ENCODE measurements at places on chromosomes 12 and 14. TPM values are rescaled to one million over a fixed set of nuclear protein-coding genes. Genes with fewer than 3 reads are reported as not detected.

- no peak for DNase-seq
These were observed 74.3 kb downstream of the GALNT8 start for GRCh38 chr12:4794491-4794890.

GRCh38 chr12:105018776-105019175 is 32.7 kb downstream of the NOPCHAP1 start:
- DNase-seq, result no peak

DNA sequence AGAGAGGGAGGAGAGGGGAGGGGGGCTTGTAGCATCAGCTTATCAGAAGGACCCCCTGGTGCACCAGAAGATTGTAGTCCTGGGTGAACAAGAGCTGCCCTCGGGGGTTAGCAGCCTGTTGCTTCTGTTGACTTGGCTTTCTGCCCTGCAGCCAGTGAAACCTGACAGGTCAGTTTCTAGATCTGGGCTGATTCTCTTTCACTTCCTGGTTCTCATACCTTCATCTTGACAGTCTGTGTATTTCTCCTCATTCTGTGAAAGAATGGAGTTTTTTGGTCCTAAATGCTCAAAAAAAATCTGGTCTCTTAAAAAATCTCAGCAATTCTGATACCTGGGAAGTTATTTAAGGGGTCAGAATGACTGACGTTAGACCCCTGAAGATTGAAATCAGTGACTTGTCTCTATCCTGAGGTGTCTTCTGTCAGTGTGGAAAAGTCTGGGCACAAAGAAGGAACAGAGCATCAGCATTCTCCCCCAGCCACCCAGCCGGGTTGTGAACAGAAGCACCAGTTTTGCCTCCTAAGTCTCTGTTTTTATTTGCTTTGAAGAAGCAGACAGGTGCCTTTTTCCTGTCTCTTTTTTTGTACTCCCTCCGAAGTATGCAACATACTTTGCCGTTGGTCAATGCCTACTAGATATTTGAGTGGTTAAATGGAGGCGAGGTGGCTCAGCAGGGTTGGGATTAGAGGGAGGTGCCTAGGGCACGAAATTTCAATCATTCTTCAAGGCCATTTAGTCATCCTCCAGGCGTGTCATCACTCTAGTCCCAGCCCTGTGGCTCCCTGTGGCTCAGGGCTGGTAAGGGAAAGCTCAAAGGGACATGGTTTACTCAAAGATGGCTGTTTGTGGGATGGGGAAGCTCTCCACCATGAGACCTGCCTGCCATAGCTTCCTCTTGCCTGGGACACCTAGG is 24.0 kb downstream of the TTC9 start:
- no peak for DNase-seq

DNA sequence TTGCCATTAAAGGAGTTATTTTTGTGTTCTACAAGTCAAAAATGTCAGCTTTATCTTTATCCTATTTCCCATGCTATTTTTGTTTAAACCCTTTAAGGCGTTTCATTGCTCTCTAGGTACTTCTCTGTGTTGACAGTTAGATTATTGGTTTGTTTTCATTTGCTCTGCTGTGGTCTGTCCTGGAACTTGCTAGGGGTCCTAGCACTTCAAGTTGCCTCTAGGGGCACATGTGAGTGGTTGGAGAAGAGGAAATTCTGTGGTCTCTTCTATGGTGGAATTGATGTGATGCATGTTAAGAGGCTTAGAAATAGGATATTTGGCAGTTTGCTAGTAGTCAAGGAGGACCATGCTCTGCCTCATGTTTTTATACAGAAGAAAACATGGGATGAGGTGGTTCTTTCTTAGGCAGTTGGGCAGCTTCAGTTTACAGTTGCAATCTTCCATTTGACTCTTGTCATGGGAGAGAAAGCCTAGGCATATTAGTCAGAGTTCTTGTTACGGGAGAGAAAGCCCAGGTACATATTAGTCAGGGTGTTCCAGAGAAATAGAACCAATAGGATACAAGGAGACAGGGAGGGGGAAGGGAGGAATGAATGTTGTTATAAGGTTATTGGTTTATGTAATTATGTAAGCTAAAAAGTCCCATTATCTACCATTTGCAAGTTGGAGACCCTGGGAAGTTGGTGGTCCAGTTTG is 14.4 kb downstream of the TTLL5 start:
- no peak for DNase-seq

DNA sequence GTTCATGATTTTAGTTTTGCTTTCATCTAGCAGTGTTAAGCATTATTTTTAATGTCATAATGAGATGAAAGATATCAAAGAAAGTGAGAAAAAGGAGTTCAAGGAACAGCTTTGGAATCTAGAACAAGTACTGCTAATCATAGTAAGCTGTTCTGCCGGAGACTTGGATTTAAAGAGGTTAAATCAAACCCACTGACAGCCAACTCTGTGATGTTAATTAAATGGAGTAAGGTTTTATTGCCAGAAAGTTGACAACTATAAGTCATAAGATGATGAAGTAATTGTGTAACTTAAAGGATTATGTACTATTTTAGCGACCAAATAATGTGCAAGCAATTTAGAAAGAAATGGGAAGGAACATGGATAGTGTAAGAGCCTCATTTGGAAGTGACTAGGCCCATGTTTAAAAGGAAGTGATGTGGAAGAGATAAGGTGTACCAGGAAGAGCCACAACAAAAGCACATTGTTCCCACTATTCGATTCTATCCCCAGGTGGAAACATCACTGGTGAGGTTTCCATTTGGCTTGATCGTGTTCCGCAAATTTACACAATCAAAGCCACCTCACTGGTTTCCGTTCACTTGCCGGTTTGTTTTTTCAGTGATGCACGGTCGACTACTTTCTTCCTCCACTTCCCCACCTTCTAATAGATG is 388.5 kb downstream of the PAWR start:
- no peak for DNase-seq

GRCh38 chr12:124566161-124566996 is 1.0 kb downstream of the NCOR2 start:
- peak; percentile 95 for DNase-seq

GRCh38 chr14:103561381-103562178 is 877 bp downstream of the BAG5 start:
- DNase-seq, result peak; percentile 87

GRCh38 chr14:92677087-92677668 is 71.2 kb downstream of the LGMN start:
- DNase-seq, result no peak

- no peak for DNase-seq
These were observed 20.7 kb downstream of the NAA25 start for GRCh38 chr12:112087851-112088250.

DNA sequence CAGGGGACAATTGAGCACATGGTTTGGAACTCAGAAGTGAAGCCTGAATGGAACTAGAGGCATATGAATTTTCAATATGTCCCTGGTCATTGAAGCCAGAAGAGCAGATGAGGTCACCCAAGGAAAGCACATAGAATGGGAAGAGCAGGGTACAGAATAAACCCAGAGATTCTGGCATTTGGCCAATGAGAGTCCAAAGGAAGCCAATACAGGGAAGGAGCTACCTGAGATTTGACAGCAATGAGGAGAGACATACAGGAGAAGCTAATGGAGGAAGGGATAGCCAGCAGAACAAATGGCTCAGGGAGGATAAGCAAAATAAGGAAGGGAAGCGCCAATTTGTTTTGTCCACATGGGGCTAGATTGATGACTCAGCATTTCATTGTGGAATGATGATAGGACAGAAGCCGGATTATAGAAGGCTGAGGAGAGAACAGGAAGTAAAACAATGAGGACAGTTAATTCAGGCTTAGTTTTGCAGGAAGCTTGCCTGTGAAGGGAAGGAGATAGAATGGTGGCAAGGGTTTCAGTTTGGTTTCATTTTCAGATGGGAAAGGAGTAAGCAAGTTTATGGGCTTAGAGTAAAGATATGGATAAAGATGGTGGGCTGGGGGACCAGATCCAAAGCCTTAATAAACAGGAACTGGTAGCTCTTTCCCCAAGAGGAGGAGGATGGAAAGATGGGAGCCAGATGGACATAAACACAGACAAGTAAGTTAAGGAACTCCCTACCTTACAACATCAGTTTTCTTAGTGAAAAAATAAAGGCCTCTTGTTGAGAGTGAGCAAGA is 3.2 kb upstream of the SPTSSA start:
- DNase-seq, result no peak

DNA sequence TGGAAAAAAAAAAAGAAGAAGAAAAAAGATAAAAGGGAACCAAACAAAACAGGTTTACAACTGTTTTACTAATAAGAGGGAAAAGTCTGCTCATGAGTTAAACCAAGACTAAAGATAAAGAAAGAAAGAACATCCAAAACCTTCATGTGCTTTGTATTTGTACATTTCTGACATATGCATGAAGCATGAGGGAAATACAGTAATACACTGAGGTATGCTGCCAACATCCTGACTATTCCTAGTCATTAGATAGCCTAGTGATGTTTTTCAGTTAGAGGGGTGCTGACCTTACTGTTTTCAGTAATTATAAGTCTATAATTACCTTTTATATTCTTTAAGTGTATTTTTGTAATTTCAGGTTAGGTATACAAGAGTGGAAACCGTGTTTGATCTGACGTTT is 793.3 kb downstream of the DIO2 start:
- no peak for DNase-seq

DNA sequence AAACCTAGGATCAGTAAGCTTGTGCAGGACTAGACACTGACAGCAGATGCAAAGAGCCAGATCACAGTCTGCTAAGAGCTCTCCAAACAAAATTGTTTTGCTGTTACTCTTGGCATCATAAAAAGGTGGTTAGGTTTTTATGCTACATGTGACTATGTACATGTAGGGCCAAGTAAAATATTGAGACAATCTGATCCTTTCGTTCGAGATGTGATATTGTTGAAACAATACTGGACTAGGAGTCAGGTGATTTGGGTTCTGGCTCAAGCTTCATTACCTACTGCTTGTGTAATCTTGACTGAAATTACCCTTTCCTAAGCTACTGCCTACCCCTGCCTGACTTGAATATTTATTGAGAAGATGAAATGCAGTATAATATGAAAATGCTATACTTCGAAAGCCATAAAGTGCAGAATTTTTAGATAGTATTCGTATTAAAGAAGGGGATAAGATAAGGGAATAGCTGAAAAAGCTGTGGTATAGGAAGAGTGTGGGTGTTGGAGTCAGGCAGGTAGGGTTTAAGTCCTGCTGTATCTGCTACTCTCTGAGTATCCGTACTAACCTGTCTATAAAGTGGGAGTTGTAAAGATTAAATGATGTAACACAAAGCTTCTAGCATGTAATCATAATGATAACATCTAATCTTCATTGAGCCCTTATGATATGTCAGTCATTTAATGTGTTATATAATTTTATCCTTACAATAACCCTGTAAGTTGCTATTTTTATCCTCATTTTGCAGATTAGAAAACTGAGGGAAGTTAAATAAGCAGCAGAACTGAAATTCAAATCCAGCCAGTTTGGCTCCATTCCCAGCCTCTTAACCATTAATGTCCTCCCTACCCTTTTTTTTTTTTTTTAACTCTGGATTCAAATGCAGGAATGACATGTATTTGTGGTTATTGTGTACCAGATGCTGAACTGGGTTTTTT is 38.6 kb upstream of the ATF1 start:
- DNase-seq, result no peak

- DNase-seq, result no peak
These were observed 33.4 kb downstream of the CCER1 start for GRCh38 chr12:90921536-90921935.

DNA sequence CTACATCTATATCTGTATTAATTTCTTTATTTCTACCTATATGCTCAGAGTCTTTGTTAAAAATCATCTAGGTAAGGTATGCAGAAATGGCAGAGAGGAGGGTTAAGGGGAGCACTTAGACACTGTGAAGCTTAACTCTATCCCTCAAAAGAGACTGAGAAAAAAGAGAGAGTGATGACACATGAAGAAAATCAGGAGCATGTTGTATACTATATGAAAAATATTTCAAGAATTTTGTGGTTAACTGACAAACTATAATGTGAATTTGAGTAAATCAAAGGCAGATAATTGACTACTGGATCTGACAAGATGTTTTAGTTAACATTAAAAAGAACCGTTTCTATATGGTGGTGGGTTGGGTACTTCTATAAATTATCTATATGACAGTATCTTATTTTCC is 1814.2 kb upstream of the SEL1L start:
- no peak for DNase-seq

- DNase-seq, result no peak
These were observed 345.7 kb downstream of the NOVA1 start for GRCh38 chr14:26252176-26252575.

DNA sequence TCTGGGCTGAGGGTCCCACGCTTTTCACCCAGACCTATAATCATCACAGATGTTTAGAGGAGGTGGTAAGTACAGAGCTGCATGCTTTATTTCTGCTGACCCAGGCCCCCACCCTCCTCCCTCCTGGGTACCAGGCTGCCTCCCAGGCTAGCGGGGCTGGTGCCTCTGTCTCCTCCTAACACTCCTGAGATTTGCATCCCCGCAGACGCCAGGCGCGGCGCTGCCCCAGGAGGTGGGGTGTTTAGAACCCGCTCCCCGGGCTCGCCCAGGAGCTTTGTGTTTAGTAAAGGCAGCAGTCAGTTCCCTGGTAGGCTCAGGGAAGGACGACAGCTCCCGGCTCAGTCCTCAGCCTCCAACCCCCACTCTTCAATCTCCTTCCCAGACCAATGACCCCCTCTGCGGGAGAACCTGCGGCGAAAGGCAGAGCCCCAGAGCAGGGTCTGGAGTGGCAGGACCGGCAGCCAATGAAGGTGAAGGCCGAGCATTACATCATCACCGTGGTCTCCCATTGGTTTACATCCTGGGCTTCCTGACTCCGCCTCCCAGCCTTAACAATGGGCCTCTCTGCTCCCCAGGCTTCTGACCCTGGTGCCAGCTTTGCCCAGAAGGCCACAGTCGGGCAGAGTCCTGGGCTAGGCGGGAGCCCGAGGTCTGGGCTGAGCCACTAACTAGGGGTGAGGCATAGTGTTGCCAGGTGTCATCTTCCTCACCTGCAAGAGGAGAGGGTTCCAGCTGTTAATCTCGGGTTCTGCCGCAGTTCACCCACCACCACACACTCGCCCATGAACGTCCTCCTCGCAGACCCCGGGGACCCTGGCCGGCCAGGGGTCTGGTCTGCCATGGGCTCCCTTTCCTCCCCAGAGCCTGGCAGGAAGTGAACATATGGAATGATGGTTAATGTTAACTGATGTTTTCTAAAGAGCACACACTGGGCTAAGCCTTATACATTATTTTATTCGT is 57.5 kb downstream of the CALM1 start:
- DNase-seq, result peak; percentile 99

The POTEG gene
- not detected for total RNA-seq

The OTOGL gene
- total RNA-seq, result 0.31 TPM

The CDKN1B gene
- 11.7 TPM for total RNA-seq

The KRT7 gene
- total RNA-seq, result 0.80 TPM

The ACVRL1 gene
- 0.07 TPM for total RNA-seq

The PCED1B gene
- 5.8 TPM for total RNA-seq

All from H7 (cell line).